Bone marrow (tissue), 2 donors: ENCODE measurements at places on chromosomes 2 and 18.

DNA sequence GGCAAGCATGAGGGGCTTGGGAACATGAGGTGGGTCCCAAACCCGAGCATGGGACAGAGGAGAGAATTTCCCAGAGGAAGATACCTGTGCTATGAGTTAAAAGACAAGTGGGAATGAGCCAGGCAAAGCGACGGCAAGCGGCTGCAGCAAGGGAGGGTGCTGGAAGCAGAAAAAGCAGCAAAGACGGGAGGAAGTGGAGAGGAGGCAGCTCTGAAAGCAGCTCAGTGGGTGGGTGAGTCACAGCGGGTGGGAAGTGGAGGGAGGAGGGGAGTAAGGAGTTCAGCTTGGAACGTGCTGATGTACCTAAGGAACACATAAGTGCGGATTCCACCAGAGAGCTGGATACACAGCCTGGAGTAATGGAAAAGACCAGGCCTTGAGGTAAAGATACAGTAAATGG lies 41.4 kb downstream of the THUMPD2 start:
- DNase-seq = no peak

GRCh38 chr2:131041402-131042147 lies 51.7 kb downstream of the FAM168B start:
- no peak for DNase-seq

- DNase-seq = no peak
Measured at GRCh38 chr2:232897598-232898408, 27.7 kb downstream of the SNORC start.

GRCh38 chr18:10284540-10285282 lies 169.7 kb upstream of the APCDD1 start:
- DNase-seq = no peak

- DNase-seq = no peak
Measured at GRCh38 chr18:54973046-54973445, 13.8 kb upstream of the CCDC68 start.

DNA sequence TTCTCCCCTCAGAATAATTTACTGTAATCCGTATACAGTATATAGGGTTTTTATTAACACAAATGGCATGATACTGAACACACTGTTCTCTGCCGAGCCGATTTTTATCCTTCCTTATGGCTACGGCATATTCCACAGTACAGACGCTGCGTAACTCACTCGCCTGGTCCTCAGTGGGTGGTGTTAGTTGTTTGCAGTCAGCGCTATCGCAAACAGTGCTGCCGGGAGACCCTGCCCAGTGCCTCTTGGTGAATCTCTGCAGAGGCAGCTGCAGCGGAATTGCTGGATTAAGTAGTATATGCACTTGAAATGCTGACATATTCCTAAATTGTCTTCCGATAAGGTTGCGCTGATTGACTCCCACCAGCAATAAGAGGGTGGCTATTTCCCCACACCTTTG lies 73.9 kb downstream of the MARCO start:
- no peak for DNase-seq

- no peak for DNase-seq
Measured at GRCh38 chr2:144944546-144945220, 424.8 kb upstream of the ZEB2 start.

- no peak for DNase-seq
Measured at GRCh38 chr18:74522635-74523548, 11.4 kb upstream of the CNDP1 start.

DNA sequence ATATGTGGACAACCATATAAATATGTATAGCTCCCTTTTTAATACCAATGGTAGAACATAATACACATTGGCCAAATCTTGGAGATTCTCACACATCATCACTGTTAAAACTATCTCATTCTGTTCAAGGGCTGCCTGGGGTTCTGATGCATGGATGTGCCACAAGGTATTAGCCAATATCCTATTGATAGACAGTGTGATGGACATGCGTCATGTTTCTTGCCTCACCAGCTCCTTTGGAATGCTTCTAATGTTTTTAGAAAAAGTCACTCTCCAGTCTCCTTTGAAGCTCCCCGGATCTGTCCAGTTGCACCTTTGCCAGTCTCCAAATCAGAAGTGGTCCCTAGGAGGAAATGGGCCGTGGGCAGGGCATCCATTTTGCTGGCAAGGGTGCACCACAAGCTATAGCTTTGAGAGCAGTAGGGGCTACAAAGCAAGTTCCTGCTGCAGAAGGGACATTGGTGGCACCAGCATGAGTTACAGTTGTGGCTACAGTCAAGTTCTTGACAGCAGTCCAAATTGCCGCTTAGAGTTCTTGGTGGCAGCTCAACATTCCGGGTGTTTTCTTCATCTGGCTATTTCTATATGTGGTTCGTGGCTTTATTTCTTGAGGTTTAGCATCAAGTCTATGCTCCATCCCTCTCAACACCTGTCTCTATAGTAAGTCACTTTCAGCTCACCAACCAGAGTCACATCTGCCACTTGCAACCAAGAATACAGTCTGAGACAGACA lies 25.1 kb upstream of the ATRAID start:
- no peak for DNase-seq

GRCh38 chr2:76569819-76570218 lies 859.1 kb upstream of the GCFC2 start:
- no peak for DNase-seq

DNA sequence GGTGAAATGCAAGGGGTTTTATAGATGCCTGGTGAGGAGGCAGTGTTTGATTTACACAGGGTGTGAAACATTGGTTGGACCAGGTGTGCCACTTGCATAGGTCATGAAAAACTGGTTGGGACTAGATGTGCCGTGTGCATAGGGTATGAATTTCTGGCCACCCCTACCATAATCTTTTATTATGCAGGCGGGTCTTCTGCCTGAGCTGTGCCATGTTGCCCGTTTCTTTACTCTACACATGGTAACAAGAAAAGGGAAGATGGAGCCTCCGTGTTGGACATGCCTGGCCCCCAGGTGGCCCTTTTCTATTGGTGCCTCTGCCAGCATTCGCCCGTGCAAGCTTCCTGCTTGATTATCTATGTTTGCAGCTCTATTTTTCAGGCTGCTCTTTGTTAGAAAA lies 805.4 kb downstream of the TRIB2 start:
- no peak for DNase-seq

DNA sequence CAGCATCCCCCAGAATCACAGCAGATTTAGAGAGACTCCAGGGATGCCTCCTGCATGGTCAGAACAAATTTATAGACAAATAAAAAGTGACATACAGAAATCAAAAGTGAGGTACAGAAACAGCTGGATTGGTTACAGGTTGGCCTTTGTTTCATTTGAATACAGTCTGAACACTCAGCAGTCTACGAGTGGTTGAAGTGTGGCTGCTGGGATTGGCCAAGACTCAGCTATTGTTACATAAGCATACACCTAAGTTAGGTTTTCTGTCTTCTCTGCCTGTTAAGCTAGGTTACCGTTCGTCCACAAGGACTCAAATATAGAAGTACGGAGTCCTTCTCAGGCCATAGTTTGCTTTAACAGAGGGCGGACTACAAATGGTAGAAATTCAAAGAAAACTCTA lies 262.4 kb upstream of the SLC14A2 start:
- no peak for DNase-seq

DNA sequence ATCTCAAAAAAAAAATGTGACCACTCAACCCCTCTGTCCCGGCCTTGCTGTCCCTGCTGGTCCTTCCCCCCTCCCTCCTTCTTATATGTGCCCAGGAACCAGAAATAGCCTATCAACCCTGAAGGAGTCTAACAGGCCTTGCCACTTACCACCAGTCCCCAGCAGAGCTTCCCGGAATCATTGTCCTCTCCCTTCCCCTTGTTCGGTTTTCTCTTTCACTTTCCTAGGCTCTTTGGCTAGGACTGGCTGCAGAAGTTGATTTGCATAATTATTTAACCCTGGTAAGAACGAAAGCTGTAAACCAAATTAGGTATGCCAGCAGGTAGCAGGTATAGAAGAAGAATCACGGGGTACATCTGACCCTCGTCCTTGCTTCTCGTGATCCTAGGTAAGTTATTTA lies 72.6 kb upstream of the ZNF532 start:
- no peak for DNase-seq

- no peak for DNase-seq
Measured at GRCh38 chr2:99880148-99880963, 262.0 kb downstream of the AFF3 start.

DNA sequence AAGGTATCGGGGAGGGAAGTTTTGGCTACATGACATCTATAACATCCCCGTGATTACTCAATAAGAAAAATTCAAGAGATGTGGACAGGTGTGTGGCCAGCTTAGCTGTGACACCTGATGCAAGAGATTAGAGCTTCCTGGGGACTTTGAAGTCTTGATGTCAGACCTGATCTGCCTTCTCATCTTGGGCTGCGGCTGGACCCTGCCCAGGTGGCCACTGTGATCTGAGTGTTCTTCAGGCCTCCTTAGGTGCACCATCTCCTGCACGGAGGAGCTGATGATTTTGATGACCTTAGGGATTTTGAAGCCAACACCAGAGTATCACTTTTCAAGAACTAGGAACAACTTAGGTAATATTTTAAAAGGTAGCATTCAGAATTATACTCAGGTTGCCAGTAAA lies 113.5 kb downstream of the FEZ2 start:
- DNase-seq = no peak

DNA sequence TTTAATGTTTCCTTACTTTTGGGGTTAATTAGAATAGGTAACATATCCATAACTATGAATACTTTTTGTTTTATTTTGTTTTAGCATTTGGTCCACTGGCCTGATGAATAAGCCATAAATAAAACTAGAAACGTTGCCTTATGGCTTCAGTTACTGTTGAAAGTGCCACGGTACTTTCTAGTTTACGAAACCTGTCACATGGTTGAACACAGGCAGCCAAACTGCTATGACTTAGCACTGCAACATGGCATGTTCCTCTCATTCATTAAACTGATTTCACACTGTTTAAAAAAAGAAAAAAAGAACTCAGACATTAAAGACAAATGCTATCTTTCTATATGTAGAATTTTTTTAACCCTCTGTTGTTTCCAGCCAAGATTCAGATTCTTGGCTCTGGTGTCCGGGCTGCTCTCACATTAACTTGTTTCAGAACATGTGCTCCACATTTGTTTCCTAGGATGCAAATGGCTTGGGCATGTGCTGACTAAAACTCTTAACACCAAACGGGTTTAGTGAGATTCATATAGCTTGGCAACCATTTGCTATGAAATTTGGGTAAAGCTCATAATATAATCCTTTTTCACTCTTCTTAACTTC lies 323.9 kb upstream of the RND3 start:
- no peak for DNase-seq

GRCh38 chr18:75003764-75004690 lies 204.9 kb downstream of the PTGR3 start:
- DNase-seq = no peak

DNA sequence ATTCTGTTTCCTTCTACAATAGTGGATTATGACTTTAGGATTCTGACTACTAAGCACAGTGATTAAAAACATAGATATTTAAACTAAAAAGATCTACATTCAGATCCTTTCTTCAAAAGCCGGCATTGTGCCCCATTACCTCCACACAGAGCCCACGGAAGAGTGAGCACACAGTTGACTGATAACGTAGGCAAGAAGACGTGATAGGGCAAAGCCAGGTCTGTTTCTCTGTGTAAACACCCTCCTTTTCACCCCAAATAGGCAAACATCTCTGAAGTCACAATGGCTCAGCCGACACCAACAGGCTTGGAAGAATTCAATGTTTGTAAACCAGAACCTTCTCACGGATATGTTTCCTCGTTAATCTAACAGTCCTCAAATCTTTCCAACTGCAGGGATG lies 302.9 kb downstream of the CMPK2 start:
- DNase-seq = no peak

DNA sequence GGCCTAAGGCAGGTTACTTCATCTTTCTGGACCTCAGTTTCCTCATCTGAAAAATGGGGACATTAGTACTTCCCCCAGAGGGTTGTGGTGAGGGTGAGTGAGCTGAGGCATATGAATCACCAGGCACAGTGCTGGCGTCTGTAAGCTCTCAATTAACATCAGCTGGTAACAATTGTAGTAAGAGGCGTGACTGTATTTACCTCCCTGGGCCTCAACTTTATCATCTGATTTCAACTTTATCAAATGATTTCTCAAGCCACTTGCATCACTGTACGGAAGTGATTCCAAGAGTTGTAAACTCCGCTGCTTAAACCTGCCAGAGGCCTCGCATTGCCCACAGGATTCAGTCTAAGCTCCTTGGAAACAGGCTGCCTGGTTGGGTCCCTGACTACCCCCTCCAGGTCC lies 53.6 kb upstream of the PKDCC start:
- DNase-seq = no peak
